GM04504 (cell line): ENCODE measurements at places on chromosomes 6 and 20.

- no peak for DNase-seq
Observed at GRCh38 chr6:49328051-49328744, 134.9 kb downstream of the MMUT start.

GRCh38 chr6:154539593-154540269 lies 29.2 kb upstream of the CNKSR3 start:
- DNase-seq = no peak

GRCh38 chr6:96755096-96755495 lies 82.2 kb downstream of the GPR63 start:
- DNase-seq = no peak

DNA sequence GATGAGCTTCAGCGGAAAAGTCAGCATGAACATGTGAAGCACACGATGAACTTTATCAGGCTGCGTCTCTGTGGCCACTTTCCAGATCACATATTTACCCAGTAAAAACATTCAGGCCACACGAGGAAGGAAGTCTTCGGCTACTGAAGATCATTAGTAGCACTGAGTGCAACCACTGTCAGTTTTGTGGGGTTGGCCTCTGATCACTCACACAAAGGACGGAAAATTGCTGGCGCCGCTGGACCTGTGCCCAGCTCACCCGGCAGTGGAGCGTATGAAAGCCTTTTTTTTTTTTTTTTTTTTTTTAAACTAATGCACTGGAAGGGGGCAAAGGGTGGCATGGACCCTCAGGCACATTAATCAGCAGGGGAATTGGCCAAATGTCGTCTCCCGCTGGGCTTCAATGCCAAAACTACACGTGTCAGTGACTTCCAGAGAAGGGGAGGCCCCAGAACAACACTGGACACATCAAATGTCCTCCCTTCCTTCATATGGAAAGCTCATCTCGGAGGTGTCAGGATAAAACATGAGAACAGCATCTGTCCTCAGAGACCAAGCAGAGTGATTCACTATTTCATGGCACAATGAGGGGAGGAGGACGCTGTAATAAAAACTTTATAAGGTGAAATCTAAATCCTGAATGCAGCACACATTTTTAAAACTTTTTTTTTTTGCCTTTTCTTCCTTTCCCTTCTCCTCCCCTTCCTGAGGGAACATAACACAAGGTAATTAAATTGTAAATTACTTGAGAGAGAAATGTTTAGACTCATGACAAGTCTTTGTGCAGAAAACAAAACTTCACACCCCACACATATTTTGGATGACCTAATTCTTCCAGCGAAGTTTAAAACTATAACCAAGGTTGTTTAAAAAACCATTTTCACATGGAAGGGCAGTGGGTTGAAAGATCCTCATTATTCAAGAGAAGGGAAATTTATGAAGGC lies 223.4 kb downstream of the FOXC1 start:
- DNase-seq = no peak

- DNase-seq = no peak
Observed at GRCh38 chr6:158037021-158037420, 55.4 kb downstream of the SYNJ2 start.

- DNase-seq = no peak
Observed at GRCh38 chr20:50152394-50153152, 950 bp downstream of the PEDS1 start.

DNA sequence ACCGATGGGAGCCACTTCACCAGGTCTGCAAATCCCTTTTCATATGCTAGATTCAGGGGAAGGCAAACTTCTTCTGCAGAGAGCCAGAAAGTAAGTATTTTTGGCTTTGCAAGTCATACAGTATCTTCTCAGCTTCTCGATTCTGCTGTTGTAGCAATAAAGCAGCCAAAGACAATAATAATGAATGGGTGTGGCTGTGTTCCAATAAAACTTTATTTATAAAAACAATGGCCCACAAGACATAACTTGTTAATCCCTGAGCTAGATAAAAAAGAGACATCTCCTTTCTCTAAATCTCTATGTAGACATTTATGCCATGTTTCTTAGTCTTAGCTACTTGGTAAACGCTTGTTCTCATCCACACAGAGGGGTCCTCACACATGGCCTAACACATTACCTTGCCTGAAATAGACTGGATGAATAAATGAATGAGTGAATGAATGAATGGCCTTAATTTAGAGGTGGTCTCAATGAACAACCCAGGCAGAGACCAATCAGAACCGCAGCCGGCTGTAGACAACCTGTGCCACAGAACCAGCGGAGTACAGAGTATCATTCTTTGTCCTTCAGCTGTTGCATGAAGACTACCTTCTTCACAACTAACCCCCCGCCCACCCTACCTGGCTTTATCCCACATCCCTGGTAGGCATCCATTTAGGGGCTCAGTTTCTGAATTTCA lies 13.5 kb upstream of the PREX1 start:
- DNase-seq = no peak

DNA sequence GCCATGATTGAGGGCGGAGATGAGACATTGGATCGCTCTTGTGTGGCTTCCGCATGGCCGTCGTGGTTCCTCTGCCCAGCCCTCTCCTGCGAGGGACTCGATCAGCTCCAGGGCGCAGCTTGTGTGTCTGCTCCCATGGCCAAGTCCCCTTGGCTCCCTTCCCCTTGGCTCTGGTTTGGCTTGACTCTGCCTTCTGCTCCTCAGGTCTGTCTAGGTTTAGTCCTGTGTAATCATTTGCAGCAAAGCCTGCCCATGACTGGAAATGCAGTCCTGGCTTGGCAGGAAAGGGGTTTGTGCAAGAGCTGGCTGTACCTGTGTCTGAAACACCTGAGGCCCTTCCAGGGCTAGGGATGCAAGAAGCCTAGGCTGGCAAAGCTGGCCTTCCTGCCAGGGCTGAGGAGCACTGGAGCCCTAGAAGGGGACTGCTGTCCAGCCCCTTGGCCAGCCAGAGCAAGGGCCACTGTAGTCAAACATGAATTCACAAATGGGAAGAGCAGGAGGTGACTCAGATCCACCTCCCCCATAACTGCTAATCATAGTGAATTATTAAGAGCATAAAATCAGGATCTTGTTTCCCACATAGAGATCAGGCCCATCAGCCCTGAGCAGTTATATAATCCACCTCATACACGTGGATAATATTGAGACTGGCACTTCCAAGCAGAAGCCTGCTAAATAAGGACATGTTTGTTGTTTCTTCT lies 196.8 kb downstream of the FARS2 start:
- DNase-seq = no peak

DNA sequence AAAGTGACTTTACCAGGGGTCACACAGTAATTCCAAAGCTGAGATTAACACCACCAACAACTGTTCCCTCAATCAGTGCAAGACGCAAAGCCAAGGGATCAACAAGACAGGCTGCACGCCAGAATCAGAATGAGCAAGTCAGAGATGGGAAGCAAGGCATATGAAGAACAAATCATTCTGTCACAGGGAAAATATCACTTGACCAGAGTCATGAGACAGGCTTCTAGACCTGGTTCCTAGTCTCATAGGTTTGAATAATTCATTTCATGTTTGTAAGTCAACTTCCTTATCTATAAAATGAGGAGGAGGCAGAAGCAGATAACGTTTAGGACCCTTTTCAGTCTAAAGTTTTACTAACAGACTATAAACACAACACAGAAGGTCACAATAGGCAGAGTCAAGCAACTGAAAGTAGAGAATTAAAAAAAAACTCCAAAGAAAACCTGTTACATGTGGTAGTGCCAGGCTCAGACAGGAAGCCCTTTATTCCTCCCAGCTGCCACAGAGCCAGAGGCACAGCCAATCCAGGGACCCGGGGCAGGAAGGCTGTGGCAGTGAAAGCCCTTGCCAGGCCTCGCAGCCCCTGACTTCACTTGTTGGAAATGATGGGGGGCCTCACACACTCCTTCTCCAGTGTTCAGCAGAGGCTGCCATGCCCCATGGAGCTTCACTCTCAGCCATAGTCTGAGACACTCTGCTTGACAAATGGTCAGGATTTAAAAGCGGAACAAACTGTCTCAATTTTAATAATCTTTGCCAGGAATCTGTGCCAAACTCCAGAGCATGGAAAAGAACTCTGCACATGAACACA lies 29.2 kb upstream of the DST start:
- no peak for DNase-seq

- DNase-seq = no peak
Observed at GRCh38 chr20:42483730-42484303, 705.9 kb downstream of the PTPRT start.

- peak; percentile 31 for DNase-seq
Observed at GRCh38 chr6:143441680-143442545, 8.6 kb downstream of the ADAT2 start.

DNA sequence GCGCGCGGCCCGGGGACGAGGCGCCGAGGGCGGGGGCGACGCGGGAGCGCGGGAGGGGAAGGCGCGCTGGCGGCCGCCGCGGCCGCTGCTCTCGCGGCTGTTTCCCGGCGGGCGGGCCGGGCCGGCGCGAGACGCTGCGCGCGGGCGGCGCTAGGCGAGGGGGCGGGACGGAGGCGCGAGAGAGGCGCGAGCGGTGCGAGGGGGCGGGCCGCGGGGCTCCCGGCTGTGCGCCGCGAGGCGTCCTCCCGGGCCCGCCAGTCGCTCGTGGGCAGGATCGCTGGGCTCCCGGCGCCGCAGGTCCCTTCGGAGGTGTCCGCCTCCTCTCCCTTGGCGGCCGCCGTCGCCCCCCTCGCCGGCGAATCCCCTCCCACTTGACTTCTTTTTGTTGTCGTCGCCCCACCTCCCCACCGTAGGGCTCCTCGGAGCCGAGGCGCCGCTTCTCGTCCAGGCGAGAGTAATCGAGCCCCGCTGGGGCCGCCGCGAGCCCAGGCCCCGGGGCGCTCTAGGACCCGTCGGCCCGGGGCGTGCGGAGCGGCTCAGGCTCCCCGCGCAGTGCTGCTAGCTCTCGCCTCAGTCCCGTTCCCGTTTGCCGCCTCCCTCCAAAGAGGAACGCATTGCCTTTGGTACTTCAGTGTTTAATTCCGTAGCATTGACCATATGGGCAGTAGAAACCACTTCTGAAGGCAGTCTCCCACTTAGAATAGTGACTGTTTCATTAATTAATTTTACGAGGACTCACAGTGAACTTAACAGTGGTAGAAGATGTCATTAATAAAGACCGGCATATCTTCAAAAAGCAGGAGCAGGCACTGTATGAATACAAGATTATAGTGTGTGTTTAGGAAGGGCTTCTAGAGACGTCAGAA lies at the start of gene RANBP9:
Gene RANBP9 (minus strand): TSS at position 103 of the 866 bp plus-strand sequence. CDS start 330 bp downstream, outside the sequence.
- peak; percentile 79 for DNase-seq

DNA sequence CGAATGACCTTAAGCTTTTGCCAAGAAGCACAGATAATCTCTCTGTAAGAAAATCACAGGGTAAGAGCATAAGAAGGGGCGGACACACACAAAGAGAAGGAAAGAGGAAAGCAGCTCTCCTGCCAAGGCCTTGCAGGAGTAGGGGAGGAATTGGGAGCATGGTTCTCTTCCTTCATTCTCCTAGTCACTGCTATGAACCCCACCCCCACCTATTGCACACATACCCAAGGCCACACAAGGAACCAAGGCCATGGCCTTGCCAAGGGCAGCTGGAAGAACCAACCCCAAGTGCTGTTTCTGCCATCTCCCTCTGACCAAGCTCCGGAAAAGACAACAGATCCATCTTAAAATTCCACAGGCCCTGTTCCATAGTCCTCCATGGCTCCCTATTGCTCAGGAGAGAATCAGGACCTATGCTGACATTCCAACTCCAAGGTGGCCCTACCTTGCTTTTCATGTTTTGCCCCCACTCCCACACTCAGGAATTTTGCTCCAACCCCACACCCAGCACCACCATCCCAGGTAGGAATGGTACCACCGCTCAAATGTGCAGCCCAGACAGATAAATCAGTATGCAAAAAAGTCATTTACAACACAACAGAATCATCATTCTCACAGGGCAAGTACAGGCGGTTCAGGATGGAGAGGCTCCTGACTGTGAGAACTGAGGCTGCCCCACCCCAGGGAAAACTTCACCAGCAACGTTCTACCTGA lies 31.3 kb downstream of the TRAM2 start:
- DNase-seq = no peak

GRCh38 chr6:36484736-36485135 lies 41.9 kb downstream of the KCTD20 start:
- no peak for DNase-seq

DNA sequence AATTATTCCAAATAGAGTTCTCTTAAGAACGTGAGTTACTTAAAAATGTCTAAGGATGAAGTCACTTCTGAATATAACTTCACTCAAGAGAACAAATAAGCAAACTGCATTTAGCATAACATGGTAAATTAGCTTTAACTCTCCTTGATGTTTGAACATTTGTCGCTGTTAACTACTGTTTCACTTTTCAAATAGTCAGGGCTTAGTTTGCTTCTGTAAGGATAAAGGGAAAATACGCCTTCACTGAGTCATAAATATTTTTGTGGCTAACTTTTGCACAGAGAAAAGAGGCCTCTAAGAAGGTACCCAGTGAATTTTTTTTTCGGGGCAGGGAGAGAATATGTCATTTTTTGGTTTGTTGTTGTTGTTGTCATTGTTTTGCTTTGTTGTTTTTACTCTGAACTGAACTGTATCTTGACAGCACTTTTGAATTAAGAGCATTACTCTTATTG lies 8.1 kb downstream of the PTPN1 start:
- no peak for DNase-seq

- no peak for DNase-seq
Observed at GRCh38 chr6:5468586-5468985, 207.3 kb downstream of the FARS2 start.

- no peak for DNase-seq
Observed at GRCh38 chr6:164258421-164258820, 843.9 kb downstream of the QKI start.

- DNase-seq = no peak
Observed at GRCh38 chr20:59903621-59904020, 29.8 kb downstream of the SYCP2 start.

GRCh38 chr20:38132910-38133501 lies 32.1 kb downstream of the TGM2 start:
- no peak for DNase-seq

GRCh38 chr6:157314705-157315321 lies 8.5 kb downstream of the TMEM242 start:
- peak; percentile 48 for DNase-seq

GRCh38 chr20:55597526-55597925 lies 407.8 kb downstream of the CBLN4 start:
- DNase-seq = no peak

- DNase-seq = no peak
Observed at GRCh38 chr20:1685304-1686052, 27.9 kb upstream of the SIRPG start.

DNA sequence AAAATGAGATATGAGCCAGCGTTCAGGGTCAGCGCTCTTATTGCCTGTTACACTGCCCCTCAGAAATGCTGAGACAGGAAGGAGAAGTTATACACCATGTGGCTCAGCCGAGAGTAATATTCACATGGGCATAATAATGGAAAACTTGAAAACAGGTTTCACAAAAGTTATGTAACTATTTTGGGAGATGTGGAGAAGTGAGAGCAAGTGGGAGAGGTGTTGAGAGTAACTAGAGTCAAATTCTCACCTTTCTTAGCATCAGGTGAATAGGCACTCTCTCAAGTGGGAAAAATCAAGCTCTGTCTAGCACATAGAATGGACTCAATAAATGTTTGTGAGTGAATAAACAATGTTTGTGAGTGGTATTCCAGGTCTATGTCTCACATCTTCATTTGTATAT lies 94.5 kb downstream of the TBX18 start:
- no peak for DNase-seq

DNA sequence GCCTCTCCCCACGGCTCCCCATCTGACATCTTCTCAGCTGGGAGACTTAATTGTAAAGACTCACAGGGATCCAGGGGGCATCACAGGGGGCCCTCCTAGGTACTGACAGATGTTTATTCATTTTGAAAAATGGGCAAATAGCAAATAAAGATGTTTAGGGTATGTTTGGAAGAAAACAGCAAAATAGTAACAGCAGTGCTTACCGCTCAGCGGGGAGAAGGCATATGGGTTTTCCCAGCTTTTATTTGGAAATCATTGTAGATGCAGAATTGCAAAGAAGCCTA lies 2.7 kb upstream of the BIRC7 start:
- DNase-seq = no peak
